Right ventricle myocardium superior (tissue), 1 donor: ENCODE measurements at places on chromosomes 3 and 15.

DNA sequence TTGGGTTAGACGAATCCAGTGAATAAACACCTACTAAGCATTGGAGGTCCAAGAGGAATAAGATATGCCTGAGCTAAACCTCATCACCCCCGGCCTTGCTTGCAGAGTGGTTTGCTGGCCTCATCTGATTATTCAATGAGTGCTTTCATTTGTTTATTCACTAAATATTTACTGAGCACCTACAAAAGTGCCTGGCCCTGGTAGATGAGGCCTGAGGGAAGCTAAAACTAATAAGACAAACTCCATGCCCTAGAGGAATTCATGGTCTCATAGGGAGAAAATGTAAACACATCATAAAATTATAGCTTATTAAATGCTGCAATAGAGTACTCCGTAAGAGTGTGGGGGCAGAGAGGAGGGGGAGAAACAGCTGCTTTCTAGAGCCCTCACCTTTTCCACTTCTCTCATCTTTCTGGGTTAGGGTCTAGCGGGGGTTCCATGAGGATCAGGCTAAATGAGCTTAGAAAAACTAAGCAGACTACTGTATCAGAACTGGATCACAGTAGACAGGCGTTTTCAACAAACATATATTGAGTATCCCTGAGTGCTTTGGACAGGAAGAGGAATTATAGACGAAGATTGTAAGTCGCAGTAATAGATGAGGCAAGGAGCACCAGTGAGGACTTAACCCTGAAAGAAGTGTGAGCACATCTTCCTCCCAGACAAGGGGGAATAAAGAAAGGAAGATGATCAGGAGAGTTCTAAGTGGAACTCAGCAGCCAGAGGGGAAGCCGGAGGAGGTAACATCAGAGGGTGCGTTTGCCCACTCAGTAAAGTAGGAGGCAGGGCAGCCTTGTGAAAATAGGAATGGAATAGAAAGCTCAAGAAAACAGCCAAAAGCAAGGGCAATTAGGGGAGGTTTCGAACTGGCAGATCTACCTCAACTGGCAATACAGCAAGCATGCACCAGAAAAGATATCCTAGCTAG, 31.5 kb upstream of the LAMP3 start:
- no peak for DNase-seq

- no peak for DNase-seq
These were observed 891 bp upstream of the DMXL2 start for GRCh38 chr15:51623386-51623938.

DNA sequence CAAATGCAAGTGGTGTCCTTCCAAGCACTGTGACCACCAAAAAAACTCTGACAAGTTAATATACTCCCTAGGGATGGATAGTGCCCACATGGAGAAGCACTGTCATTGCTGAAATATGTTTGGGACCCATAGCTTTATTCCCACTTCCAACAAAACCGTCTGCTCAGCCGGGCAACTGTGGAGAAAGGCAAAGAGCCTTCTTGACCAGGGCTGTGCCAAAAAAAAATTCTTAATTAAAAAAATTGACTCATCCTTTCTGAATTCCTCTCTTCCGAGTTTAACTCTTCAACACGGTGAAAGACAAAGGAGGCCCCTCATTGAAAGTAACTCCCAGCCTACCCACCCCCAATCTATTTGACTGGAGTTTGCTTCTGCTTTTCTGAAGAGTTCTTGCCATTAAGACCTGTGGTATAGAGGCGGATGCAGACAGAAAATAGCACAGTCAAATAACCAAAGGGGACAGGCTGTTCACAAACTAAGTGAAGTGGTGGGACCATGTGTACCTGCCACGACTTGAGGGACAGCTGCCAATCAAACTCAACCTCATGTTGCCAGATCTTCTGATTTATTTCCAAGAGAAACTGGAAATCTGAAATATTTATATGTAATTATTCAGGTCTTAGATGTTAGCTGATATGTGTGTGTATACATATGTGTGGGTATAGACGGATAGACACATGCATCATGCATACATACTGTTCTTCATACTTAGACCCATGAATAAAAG, 135.4 kb upstream of the PFN2 start:
- no peak for DNase-seq

DNA sequence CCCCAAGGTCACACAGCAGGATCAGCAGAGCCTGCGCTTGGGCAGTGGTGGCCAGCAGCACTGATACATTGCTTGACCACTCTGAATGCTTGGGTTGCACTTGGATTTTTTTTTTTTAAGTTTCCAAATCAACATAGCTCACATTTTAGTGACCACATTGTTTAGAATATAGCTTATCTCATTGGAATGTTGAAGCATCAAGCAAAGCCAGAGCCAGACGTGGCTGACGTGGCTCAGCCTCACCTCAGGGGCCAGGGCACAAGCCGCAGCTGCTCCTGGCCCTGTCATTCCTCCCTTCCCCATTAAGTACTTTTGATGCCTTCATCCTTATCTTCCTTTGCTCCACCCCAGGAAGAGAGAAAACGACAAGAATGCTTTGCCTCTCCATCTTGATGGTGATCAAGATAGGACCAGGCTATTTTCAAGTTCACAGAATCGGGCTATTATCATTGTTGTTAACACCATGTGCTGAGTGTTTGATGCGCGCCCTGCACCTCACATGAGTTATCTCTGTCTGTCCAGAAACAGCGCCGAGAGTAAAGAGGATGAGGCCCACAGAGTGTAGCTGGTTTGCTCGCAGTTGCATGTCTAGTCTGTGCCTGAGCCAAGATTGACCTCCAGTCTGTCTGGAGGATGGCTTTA, 75.8 kb downstream of the AAGAB start:
- DNase-seq: no peak
